ENCODE measurements at places on chromosomes 11 and 22.

DNA sequence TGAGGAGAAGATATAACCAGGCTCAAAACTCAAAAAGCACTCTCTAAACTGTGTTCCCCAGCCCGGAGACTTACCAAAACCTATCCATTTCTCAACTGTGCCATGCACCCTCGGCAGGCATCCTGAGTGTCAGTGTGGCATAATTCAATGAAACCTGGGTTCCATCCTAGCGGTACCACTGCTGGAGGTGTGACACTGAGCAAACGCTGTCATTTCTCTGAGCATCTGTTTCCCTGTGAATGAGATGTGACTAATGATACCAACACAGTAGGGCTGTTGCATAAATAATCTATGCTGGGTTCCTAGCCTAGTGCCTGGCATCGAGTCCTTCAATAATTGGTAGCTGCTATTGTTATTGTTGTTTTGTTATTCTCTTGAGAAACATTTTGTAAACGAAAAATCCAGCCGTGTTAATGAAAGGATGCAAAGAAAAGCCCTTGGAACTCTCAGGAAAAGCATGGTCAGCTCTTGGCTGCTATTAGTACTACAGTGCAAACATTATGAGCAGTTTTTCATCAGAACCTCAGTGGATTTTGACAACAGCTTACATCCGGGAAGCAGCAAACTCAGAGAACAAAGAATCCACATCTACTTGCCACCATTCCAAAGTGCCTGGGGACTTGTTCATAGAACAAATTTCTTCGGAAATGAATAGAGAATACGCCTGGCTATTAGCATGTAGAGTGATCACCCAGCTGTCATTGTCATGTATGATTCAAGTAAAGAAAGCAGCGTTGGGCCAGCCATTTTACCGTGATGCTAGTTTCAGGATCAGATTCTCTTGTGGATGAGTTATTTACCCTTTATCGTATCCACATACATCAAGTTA is 53.7 kb downstream of the TECTA start:
- no peaks in the 10 kb centered on the region for H3K4me1 ChIP-seq
- no peak overlapping the region for H3K4me3 ChIP-seq
- no peak for DNase-seq
- H3K27ac ChIP-seq: no peak overlapping the region
- H3K27me3 ChIP-seq: no peaks in the 10 kb centered on the region

- DNase-seq: no peak
- H3K36me3 ChIP-seq: no peaks in the 10 kb centered on the region
- H3K27ac ChIP-seq: no peak overlapping the region
- no peaks in the 10 kb centered on the region for H3K27me3 ChIP-seq
- H3K4me3 ChIP-seq: no peak overlapping the region
These were observed 172.6 kb downstream of the LARGE1 start for GRCh38 chr22:33747576-33748180.

DNA sequence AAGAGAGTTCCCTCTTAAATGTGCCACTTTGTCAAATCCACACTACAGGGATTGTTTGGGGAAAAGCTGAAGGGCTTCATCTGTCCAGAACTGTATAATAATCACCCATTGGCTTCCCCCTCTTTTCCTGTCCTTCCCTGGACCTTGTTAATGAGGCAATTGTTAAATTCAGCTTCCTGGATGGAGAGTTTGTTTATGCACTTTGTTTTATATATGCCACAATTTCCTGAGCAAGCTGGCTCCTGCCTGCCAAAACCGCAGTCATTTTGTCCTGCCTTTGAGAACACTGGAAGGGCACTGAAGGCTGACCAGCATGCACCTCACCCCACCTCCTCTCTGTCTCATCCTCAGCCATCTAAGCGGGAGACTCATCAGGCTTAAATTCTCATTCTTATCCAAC is 86.2 kb downstream of the MSANTD4 start:
- H3K27ac ChIP-seq: no peak overlapping the region
- H3K36me3 ChIP-seq: no peaks in the 10 kb centered on the region
- no peak overlapping the region for H3K4me3 ChIP-seq
- no peaks in the 10 kb centered on the region for H3K4me1 ChIP-seq
- no peaks in the 10 kb centered on the region for H3K27me3 ChIP-seq

- H3K4me1 ChIP-seq: no peaks in the 10 kb centered on the region
- no peak overlapping the region for H3K27ac ChIP-seq
- DNase-seq: no peak
These were observed 62.5 kb upstream of the SORL1 start for GRCh38 chr11:121389651-121390050.

- DNase-seq: peak; percentile 59
- no peaks in the 10 kb centered on the region for H3K27me3 ChIP-seq
- peak overlapping the region; percentile 19 for H3K4me3 ChIP-seq
- H3K36me3 ChIP-seq: no peaks in the 10 kb centered on the region
- H3K27ac ChIP-seq: peak overlapping the region; percentile 14
These were observed 3.2 kb upstream of the CCDC15 start for GRCh38 chr11:124950601-124951330.

GRCh38 chr22:23691748-23692423 is 1.1 kb downstream of the RGL4 start:
- DNase-seq: no peak
- no peaks in the 10 kb centered on the region for H3K36me3 ChIP-seq
- H3K27ac ChIP-seq: no peak overlapping the region
- H3K27me3 ChIP-seq: no peaks in the 10 kb centered on the region
- H3K4me1 ChIP-seq: peaks cover 21% of the 10 kb centered on the region

- H3K36me3 ChIP-seq: no peaks in the 10 kb centered on the region
- H3K27me3 ChIP-seq: no peaks in the 10 kb centered on the region
- DNase-seq: no peak
- H3K4me3 ChIP-seq: no peak overlapping the region
These were observed 85.7 kb upstream of the LIN7C start for GRCh38 chr11:27592098-27592780.

All from naive thymus-derived CD4-positive, alpha-beta T cell (primary cell).